ENCODE measurements at places on chromosomes 12 and 14.

- no peak for DNase-seq
These were observed 198.1 kb downstream of the ERC1 start for GRCh38 chr12:1189163-1189562.

DNA sequence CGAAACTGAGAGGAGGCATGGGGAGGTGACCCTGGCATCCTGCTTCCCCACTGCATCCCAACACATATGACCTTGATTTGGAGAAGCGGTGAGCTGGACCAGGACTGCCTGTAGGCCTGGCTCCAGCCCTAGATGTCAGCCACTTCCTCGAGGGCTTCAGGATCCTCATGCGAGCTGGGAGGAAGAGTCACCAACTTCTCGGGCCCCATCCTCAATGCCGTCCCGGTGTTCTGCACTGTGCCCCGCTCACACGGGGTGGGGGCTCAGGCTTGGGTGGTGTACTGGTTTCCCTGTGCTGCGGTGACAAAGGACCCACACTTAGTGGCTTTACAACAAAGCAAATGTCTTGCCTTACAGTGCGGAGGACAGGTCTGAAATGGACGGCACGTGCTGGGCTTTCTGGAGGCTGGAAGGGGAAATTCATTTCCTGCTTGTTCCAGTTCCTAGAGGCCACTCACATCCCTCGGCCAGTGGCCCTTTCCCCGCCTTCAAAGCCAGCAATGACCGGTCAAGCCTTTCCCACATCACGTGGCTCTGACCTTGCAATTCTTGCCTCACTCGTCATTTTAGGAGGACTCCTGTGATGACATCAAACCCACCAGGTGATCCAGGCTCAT is 298.1 kb upstream of the RTL1 start:
- peak; percentile 83 for DNase-seq

DNA sequence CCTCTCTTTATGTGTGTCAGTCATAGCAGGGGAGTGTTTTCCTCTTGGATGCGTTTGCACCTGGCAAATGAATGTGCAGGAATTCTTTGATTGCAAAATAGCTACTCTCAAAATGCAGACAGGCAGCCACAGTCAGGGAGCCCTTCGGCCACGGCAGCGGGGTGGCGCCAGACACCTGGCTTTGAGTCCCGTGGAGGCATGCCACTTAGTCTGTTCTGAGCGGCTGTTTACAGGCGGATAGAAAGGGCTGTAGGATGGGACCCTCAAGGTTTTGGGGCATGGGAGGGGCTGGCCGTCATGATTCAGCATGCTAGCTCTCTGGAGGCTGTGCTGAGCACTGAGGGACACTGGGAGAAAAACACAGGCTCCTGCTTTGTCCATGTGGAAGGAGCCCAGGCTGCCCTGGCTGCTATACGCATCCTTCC is 117.1 kb downstream of the SLC25A47 start:
- no peak for DNase-seq

DNA sequence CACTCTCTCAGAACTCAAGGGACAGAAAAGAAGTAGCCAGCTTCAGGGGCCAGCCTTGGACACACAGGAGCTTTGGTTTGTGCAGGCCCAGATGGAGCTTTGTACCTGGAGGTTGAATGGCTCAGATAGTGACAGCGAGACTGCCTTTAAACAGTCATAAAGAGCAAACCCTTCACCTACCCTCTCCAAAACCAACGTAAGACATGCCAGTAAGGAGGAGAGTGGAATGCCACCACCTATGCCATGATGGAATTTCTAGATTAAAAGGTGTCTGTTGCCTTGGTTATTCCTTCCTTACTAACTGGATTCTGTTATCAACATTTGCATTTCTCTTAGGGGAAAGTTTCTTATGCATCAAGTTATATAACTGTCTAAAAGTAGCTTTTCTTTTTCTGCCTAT is 98.1 kb downstream of the EML1 start:
- DNase-seq: no peak

DNA sequence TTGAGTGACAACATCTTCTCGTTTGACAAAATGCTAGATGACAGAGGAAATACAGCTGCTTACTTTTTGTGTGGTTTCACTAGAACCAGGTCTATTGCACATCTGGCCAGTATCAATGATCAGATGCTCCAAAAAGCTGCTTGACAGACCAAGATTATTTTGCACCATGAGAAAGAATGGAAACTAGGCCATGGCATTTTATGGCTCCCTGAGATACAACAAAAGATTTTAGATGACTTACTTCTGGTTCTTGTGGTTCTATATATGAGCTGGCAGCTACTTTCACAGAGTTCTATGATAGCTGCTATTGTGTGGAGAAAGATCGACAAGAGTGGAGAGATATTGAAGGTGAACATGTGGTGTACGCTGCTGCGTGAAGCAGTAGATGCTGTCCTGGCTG is 25.9 kb upstream of the PPFIBP1 start:
- no peak for DNase-seq

DNA sequence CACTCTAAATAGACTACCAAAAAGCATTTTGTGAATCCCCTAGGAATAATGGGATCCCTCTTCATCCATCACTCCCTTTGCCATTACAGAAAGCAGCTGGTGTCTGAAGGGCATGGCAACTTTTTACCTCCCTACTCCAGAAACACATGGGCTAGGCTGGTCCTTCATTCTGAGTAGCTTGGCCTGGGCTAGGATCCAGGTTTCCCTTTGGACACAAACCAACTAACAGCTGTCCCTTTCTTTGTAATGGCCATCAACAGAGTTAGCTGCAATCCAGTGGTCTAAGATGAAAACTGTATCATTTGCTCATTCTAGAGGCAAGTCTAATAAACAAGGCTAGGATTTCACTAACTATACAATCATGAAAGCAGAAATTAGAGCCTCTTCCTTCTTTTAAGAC is 7.4 kb downstream of the GRIN2B start:
- no peak for DNase-seq

DNA sequence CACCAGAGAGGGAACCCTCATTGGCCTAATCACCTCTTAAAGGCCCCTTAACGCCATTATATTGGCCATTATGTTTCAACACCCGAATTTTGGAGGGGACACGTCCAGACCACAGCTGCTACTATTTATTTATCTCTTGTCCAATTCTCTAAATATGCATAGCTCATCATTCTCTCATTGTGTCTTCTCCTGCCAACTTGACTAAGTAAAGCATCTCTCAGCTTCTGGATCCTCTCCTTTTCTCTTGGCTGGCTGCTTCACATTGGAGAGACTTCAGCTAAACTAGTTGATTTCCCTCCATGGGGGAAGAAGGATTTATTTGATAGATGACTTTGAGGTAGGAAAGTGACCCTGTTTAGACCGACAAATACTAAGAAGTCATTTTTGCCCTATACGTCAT is 120.4 kb upstream of the KRR1 start:
- DNase-seq: no peak

DNA sequence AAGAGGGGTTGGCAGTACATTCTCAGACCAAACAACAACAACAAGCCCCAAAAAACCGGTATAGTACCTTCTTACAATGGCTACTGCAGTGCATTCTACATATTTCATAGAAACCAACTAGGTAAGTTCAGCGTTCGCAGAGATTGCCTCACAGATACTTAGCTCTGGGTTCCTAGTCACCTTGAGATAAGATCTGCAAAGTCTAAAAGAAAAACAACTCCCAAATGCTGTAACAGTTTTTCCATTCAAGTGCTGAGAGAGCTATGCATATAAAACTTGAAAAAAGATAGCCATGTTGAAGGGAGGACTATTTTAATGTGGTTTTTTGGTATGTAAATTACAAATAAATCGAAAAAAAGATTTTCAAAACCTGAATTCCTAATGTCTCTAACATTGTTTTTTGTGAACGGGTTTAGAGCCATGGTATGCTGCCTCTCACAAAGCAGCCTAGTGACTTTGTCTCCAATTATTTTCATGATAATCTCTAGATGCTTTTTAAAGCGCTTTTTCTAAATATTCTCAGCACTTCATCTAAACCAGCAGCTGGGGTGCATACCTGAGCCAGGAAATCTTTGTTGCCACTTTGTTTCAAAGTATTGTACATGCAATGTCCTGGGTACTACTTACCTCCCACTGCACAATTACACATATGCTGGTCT is 56.6 kb upstream of the CRACR2A start:
- DNase-seq: no peak

DNA sequence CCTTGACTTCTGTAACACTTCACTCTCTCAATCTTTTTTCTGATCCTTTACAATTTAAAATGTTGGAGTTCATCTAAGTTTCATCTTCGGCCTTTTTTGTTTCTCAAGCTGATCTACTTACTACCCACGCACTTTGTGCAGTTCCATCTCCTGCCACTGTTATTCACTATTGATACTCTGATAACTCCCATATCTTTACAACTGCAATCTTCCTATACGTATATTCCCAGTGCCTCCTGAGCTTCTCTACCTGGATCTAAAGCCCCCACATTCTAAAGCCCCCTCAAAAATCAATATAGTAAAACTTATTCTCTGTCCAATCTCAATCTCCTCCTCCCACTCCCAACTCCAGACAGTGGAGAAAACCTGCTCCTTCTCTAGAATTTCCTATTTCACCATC is 5.9 kb downstream of the ATG2B start:
- DNase-seq: no peak

DNA sequence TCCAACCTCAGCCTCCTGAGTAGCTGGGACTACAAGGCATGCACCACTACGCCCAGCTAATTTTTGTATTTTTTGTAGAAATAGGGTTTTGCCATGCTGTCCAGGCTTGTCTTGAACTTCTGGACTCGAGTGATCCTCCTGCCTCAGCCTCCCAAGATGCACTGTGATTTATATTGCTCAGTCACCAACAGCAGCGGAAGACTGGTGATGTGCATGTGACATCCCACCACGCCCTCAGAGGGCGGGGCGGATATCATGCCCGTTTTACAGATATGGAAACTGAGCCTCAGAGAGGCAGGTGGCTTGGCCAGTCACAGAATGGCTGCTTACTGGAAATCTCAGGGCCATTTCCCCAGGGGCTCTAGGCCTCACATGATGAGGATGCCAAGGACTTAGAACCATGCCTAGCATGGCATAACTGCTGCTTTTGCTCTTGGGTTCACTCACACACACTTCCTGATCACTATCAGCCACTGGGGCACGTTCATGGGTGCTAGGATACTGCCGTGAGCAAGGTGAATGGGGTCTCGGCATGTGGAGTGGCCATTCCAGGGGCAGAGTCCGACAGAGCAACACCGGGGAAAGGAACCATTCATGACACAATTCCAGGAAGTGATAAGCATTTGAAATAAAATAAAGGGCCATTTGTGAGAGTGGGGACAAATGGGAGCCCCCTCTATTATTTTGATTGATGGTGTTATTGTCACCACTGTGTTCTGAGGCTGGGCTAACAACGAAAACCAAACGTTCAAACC is 31.9 kb downstream of the RBM19 start:
- DNase-seq: no peak

DNA sequence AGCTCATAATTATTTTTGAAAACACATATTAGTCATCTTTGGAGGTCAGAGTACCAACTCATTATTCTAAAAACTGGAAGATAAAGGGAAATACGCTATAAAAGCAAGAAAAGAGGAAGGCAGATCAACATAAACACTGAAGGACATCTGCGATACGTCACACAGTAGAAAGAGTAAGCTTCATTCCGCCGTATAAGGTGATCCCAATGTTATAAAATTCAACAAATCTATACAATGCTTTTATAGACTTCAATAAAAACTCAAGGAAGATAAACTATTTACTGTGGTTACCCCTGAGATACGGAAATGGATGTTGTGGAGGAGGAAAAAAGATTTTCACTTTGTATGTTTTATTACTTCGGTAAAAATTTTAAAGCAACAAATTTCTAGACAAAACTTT is 92.6 kb downstream of the ITPR2 start:
- no peak for DNase-seq

DNA sequence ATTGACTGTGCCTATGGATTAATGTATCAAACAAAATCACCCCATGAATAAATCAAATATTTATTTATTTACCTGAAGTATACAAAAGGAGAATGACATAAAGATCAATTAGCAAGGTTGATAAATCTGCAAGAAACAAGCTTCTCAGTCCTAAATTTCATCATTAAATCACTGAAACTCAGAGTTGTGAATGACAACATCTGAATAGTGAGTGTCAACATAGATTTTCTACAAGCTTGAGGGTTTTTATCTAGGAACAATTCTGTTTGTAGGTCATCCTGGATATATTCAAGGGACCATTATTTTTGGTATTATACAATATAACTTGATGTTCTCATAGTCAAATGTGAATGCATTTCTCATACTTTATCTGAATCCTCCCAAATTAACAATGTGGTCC is 17.4 kb upstream of the KLRF1 start:
- no peak for DNase-seq
